ENCODE measurements at places on chromosomes 6 and 20.

DNA sequence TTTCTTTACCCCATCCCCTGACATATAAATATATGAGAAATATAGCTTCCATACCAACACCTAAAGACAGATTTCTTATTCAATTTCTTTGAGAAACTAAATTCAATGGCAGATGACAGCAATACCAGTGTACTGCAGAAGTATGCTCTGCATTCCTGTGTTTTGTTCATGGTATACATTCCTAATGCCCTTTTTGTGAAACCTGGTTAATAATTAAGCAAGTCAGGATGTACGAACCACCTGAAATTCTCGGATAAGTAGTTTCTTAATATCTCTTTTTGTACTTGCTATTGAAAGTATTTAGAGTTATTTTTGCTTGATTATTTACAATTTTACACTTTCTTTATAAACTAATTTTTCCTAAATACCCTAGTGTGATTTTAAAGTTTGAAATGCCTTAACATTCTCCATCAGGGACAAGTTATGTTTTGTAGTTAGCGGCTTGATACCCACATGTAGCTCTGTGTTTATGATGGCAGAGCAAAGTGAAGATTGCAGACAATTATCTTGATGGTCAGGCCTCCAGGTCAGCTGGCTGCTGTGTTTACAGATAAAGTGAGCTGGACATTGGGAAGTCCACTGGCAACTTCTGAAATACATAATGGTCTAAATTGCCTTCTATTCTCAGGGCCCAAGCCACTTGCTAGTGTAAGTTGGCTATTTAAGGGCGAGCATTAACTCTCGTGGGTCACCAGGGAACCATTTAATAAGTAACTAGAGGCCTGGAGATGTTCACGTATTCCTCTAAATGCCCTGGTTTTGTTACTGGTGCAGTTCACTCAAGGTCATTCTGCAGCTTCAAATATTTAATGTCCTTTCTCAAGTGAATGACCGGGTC, 58.2 kb downstream of the PLCB1 start:
- DNase-seq, result no peak

GRCh38 chr20:20732641-20733040, 20.2 kb upstream of the RALGAPA2 start:
- DNase-seq, result no peak

GRCh38 chr6:134584847-134585516, 267.1 kb upstream of the SGK1 start:
- no peak for DNase-seq

- DNase-seq, result no peak
These were observed 79.6 kb upstream of the SASH1 start for GRCh38 chr6:148263010-148263409.

GRCh38 chr6:90406142-90406794, 109.6 kb upstream of the BACH2 start:
- no peak for DNase-seq

DNA sequence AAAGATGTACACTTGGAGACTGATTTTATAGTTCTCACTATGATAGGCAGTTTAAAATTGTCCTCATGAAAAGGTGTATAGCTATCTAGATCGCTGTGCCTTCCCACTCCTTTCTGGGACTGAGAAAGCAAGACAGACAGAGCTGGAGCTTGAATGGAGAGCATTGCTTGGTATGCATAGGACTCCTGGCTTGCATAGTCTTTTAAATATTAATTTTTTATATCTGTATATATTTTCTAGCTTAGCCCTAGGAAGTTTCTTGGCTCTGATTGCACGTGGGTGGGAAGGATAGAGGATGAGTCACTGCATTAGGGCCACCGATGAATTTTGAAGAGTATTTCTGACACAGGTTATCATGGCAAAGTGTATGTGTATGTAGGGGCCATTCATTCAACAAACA, 150.0 kb upstream of the SPACA1 start:
- DNase-seq, result no peak

- DNase-seq, result no peak
These were observed 220.1 kb upstream of the GGTLC1 start for GRCh38 chr20:24208652-24209051.

GRCh38 chr6:118283766-118284165, 264.3 kb upstream of the PLN start:
- DNase-seq, result no peak

GRCh38 chr20:45211569-45212474, 5.0 kb downstream of the SEMG1 start:
- DNase-seq, result no peak

- DNase-seq, result no peak
These were observed 494.6 kb upstream of the ID4 start for GRCh38 chr6:19342616-19343015.

- DNase-seq, result no peak
These were observed 115.2 kb upstream of the GLP1R start for GRCh38 chr6:38933426-38933825.

DNA sequence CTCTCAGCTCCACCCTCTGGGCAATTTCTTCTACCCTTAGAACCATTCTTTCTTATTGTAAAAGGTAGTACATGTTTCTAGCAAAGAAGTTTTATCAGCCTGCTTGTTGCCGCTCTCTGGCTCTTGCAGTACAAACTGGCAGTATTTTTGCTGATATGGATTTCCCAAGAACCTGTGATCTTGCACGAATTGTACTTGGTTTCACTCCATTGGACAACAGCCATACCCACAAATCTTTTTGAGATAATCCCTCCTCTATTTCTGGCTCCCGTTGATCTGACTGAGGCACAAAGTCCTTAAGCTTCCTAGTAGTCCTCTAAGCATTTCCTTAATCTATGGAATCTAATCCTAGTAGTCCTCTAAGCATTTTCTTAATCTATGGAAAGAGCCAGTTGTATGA, 487.0 kb upstream of the PTCHD4 start:
- DNase-seq, result no peak

GRCh38 chr20:57186192-57186591, 80.2 kb downstream of the BMP7 start:
- DNase-seq, result no peak

- DNase-seq, result no peak
These were observed 138.3 kb downstream of the FLRT3 start for GRCh38 chr20:14199111-14199510.

DNA sequence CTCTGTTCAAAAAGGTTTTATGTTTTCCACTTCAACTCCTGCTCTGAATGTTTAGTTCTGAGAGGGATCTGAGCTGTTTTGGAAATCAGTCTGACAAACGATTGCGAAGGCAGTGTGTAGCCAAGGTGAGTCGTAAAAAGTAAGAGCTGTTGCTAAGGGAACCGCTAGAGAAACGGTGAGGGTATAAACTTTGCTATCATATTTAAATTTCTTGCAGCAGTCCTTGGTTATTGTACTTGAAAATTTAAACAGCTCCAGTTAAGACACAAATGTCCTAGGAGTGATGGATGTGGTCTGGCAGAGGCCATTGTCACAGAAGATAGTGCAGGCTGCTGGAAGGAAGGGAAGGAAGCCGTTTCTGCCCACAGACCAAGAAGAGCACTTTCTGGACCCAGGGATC, 64.9 kb upstream of the CITED2 start:
- no peak for DNase-seq

DNA sequence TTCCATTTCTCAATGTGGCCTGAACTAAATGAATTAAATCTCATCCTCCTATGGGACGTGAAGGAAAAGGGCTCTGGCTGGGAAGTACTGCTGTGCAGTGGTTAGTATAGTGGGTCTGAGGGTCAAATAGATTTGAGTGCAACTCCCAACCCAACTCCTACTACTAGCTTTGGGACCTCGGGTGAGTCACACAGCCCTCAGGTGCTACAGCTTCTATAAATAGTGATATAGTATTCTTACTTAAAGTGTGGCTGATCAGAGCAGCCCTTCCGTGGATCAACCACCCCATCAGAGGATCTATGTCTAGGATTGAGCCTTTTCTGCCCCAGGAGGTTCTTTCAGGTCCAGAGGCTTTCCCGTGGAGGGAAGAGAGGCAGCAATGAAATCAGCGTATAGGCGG, 904 bp upstream of the UST start:
- DNase-seq, result no peak

DNA sequence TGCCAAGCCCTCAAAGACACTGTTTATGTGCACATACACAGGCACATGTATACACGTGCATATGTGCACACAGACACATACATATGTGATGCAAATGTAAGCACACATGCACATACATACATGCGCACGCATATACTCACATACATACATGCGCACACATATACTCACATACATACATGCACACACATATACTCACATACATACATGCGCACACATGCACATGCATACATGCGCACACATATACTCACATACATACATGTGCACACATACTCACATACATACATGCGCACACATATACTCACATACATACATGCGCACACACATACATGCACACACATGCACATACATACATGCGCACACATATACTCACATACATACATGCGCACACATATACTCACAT, 20.5 kb upstream of the FOXQ1 start:
- DNase-seq, result no peak

DNA sequence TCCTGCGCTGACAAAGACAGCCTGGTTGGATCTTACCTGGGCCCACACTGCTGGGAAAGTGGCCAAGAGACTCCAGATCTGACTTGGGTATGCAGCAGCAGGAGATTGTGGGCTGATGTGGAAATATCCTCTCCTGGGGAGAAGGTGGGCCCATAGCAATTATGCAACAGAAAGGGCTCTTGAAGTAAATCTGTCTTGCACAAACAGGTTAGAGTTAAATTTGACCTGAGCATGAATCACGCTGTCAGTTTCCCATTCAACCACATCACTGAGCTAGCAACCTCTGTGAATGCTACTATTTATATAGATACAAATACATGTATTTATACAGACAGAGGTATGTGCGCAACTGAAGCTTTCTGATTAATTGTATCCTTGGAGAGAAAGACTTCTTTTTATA, 28.3 kb upstream of the PDYN start:
- DNase-seq, result no peak

DNA sequence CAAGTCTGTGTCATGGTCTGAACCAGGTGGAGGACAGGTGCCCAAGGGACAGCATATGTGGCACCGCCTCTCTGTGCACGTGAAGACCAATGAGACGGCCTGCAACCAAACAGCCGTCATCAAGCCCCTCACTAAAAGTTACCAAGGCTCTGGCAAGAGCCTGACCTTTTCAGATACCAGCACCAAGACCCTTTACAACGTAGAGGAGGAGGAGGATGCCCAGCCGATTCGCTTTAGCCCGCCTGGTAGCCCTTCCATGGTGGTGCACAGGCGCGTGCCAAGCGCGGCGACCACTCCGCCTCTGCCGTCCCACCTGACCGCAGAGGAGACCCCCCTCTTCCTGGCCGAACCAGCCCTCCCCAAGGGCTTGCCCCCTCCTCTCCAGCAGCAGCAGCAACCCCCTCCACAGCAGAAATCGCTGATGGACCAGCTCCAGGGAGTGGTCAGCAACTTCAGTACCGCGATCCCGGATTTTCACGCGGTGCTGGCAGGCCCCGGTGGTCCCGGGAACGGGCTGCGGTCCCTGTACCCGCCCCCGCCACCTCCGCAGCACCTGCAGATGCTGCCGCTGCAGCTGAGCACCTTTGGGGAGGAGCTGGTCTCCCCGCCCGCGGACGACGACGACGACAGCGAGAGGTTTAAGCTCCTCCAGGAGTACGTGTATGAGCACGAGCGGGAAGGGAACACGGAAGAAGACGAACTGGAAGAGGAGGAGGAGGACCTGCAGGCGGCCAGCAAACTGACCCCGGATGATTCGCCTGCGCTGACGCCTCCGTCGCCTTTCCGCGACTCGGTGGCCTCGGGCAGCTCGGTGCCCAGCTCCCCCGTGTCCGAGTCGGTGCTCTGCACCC, 109.5 kb upstream of the RAB32 start:
- no peak for DNase-seq

DNA sequence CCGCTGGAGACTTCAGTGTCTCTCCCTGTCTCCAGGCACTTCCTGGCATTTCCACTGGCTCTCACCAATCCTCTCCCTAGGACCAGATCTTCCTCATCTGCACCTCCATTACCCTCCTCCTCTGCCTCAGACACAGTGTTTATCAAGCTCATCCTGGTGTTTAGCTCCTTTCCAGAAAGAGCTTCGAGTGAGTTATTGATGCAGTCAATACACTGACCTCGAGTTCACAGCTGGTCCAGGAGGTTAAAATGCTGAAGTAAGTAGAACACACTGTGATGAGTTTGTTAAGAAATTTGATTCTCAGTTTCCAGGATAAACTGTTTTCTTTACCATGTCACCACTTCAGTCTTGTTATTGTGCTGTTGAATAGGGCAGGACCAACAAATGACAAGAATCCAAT, 42.1 kb upstream of the ARMC2 start:
- DNase-seq, result no peak

GRCh38 chr20:64137598-64138031, 26.6 kb upstream of the MYT1 start:
- no peak for DNase-seq

DNA sequence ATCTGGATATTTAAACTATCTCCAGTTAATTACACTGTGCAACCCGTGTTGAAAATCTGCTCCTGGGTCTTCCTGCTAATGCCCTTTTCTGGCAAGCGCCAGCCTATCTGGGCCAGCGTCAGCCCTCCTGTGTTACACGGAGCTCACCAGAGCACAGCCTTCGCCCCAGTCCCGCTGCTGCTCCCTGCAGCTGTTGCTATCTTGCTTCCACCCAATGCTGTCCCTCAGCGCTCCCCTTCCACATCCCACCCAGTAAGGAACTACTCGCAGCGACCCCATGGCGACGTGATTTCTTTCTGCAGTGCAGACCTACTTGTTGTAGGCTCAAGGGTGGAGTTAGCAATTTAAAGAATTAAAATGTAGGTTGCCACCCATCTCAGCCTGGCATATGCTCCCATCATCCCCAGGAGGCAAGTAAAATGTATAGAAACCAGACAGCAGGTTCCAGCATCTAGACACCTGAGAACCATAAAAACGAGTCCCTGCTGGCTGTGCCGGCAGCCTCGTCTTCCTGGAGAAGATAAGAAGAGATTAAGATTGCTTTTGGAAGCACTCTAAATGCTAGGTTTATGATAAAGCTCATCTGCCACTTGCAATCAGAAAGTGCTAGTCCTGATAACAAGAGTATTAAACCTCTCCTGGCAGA, 254.3 kb upstream of the FOXQ1 start:
- no peak for DNase-seq

DNA sequence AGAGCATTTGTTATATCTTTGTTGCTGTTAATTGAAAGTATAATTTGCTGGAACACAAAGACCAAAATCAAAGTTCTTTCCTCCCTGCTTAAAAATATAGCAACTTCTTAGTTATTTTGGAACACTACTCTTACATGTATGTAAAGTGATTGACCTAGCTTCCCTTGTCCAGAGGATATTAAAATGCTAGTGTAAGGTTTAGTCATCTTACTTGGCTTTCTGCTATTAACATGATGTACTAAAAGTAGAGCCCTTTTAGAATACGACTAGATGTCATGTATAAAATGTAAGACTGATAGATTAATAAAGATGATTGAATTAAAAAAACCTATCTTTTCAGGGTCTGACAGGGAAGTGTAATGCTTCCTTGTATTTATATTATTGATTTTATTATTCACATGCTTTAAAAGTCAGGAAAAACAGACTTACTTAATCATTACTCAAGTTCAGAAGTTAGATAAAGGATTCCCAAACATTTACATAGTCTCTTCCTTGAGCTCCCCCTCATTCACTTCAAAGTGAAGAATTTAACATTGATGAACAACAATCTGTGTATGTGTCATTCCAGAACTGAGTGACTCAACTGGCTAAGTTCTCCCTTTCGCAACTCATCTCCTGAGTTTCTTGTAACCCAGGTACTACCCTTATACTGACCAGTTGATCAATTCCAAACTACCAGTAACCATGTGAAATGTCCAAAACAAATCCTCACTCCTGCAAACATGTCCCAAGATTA, 50.9 kb downstream of the BTBD9 start:
- DNase-seq, result no peak

- DNase-seq, result no peak
These were observed 116.1 kb downstream of the IBTK start for GRCh38 chr6:82131441-82131840.

Data from stimulated activated CD8-positive, alpha-beta memory T cell treated with anti-CD3 and anti-CD28 coated beads, Interleukin-15, amount 100 ng/mL, for 48 hours (primary cell).